ENCODE measurements at places on chromosomes 11 and 22.

GRCh38 chr11:35554491-35555437 lies 29.3 kb upstream of the PAMR1 start:
- no peak for DNase-seq

- no peak for DNase-seq
Observed at GRCh38 chr11:117716521-117717440, 80.2 kb downstream of the DSCAML1 start.

GRCh38 chr11:83785942-83786341 lies 499.8 kb upstream of the CCDC90B start:
- no peak for DNase-seq

- no peak for DNase-seq
Observed at GRCh38 chr11:27524155-27524554, 17.6 kb upstream of the LIN7C start.
